ENCODE measurements at places on chromosomes 16 and 17.
A peak's percentile ranks its signal among the peaks of the same experiment; 100 is the strongest.

DNA sequence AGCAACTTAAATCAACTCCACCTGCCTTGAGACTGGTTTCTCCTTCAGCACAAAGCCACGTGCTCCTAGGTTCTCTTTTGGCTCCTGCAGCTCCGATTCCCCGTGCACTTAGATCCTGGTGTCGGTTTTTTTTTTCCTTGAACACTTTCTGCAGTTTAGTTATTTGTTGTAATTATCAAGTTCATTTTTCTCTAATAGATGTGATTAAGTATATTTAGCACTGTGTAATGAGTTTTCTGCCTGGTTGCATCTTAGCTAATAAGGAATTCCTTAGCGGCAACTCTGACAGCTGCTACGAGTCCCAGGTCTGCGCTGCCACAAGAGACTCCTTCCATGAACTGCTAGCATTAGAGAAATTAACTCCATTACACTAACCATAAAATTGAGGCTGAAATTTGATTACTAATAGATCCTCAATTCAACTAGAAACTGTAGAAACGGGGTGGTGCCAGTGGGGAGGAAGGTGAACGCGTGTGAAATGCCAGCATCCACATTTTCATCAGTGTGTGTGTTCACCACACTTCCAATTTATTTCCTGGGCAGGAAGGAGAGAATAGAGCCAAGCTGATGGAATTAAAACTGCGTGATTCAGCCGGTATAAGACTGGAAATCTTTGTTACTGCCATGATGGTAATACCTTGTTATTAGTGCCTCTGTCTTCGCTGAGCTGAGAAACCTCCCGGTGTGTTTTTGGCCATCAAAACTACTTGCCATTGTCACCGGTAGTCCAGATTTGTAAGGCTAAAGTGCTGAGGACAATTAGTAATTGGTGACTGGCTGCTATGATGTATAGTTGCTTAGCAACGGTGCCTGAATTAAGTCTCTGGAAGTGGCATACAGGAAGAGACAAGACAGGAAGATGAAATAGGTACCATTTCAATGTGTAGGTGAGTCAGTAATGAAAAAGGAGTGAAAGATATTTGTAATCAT lies 232.4 kb downstream of the IRX3 start:
- no peak for DNase-seq

GRCh38 chr16:52713740-52714139 lies 166.8 kb upstream of the TOX3 start:
- DNase-seq: no peak

DNA sequence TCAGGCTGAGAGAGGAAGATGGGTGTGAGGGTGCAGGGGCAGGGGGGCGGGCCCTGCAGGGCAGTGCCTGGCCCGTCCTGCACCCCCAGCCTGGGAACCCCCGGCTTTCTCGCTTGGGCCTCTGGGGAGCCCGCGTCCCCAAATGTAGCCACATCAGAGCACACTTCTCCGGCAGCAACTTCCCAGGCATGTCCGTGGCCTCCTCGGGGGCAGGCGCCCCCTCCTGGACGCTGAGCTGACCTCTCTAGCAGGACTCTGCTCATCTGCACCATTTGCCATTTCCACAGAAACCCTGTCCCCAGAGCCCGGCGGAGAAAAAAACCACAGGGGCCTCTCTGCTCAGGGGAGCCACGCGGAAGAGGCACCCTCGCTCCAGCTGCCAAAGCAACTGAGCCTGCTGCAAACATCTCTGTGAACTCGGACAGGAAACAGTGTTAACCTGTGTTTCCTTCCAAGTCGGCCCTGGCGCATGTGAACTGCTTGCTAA lies 63.4 kb downstream of the KLHDC4 start:
- no peak for DNase-seq

DNA sequence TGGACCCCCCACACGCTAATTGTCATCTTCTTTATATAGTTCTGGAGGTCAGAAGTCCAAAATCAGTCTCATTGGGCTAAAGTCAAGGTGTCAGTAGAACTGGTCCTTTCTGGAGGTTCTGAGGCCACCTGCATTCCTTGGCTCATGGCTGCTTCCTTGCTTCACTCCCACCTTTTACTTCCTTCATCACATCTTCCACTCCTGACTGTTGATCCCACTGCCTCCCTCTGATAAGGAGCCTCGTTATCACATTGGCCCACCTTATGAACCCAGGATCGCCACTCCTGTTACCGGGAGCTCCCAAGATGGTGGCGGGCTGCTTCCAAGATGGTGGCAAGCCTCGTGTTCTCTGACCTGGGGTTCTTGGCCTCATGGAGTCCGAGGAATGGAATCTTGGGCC lies 83.0 kb downstream of the CDC27 start:
- no peak for DNase-seq

DNA sequence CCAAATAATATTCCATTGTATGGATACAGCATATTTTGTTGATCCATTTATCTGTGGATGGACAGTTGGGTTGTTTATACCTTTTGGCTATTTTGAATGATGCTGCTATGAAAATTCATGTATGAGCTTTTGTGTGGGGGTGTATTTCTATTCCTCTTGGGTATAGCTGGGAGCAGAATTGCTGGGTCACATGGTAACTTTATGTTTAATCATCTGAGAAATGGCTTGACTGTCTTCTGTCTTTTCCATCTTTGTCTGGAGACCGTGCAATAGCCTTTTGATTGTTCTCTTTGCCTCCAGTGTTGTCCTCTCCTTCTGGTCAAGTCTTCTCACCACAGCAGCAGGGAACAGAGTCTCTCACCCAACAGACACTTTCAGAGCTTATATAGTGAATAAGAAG lies 20.5 kb upstream of the MAF start:
- DNase-seq: no peak

DNA sequence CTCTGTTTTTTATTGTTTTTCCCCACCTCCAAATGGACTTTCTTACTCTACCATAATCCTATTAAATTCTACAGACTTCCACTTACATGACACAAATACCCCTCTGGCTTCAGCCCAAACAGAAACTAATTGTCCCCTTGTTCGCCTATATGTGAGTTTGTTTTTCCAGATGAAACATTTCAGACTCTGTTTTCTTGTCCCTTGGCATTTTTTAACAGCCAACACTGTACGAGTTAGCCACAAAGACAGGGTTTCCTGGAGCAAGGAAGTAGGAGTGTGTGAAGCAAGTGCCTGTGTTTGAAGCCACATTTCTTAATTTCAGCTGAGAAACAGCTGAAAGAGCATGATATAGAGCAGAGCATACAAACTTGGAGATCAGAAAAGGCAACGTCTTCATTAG lies 382.2 kb upstream of the CDH5 start:
- DNase-seq: no peak

DNA sequence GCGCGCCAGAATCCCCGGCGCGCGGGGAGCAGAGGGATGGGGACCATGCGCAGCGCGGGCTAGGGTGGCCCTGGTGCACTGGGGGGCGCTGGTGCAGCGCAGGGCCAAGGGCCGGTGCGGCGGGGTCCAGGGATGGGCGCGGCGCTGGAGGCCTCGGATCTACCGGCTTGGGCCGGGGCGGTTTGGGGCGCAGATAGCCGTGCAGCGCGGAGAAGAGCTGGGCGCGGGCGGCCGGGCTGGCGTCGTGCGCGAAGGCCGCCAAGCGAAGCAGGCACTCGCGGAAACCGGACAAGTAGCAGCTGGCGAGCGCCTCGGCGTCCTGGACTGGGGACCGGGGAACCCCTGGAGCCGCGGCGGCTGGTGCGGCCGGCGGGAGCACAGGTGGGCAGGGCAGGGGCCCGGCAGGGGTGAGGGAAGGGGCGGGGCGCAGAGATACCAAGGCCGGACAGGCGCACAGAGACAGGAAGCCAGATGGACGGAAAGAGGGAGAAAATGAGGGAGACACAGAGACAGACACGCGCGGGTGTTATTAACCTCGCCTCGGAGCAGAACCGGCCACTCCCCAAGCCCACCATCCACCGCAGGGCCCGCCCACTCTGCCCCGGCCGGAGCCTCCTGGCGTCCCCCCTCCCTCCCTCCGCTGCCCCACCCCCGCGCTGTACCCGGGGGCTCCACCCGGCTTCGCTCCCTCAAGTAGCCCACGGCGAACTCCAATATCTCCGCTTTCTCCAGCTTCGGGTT lies 2.1 kb downstream of the HES7 start:
- DNase-seq: no peak

DNA sequence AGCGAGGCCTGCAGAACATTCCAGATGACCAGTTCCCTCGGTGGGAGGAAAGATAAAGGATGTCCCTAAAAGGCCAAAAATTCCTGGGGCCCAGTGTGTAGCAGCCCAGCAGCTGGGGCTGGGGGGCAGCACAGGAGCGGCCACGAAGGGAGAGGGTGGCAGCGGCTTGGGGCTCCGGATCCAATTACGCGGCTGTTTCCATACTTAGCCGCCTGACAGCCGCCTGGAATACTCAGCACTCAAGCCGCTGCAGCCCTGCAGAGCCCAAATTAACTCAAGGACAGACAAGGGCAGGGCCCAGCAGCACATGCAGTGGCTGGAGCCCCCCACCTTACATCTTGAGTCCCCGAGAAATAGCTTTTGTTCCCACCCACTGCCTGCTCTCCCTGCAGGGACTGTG lies 1.3 kb downstream of the SRL start:
- no peak for DNase-seq

DNA sequence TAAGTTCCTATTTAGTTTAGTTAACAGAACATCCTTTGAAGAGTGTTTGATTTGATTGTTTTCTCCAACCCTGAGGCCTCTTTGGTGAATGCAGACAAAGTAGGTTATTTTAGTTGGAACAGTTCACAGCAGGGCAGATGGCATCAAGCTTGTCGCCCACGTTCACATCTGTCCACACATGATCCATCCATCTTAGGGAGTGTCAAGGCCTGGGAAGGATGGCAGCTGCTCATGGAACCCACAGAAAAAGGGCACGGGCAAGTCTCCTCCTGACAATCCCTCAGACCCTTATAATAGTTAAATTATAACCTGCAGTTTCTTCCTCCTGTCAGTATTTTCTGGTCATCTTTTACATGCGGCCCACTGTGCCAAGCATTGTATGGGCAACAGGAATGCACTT lies 60.2 kb downstream of the KNOP1 start:
- DNase-seq: no peak

DNA sequence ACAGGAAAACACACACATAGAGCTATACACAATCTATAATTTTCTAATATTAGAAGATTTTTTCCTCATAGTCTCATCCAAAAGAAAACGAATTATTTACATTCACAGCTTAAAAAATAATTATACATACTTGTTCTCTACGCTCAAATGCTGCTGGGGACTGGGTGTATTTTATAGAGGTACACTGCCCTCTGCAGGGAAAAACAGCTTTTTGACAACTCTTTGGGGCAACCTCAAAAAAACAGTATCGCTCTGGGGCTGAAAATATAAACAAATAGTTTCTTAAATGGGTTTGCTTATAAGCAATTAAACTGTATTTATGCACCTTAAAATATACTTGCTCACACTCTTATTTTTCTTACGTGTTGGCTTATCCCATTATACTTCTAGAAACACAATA lies 261.8 kb upstream of the PSMD7 start:
- DNase-seq: no peak

- no peak for DNase-seq
Observed at GRCh38 chr16:54974367-54974766, 43.7 kb downstream of the IRX5 start.

- DNase-seq: no peak
Observed at GRCh38 chr16:83785455-83785854, 22.3 kb upstream of the HSBP1 start.

DNA sequence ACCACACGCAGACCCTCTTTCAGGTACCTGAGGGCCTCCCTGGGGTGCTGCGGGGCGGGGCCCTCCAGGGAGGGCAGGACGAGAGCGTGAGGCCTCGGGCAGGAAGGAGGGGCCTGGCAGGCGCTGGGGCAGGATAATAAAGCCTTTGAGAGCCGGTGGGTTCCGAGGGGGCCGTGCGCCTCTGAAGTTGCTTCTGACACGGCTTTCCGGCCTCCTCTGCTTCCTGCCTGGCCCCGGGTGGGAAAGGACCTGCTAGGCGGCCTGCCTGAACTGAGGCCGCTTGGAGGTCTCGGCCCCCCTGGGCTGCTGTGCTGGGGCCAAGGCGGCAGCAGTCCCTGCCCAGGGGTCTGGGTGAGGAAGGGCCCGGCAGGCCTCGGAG lies 10.4 kb downstream of the CENPX start:
- no peak for DNase-seq

- DNase-seq: no peak
Observed at GRCh38 chr17:39591958-39592954, 15.5 kb downstream of the NEUROD2 start.

GRCh38 chr17:948284-948852 lies 31.2 kb downstream of the NXN start:
- no peak for DNase-seq

DNA sequence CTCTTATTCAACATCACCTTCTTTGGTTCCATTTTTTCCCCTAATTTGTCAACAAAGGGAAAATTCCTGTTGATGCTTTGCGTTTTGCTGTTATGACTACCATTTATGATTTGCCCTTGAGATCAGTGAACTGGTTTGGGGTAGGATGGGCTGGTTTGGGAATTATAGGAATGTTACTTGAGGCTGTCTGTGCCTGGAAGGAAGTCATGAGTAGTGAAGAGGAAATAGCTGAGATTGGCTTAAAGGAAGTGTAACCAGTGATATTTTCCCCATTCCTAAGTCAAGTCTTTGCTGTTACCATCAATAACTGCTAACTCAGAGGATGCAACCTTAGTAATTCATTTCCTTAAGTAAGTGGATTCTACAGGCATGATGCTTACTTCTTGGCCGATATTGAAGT lies 179.2 kb downstream of the MAP2K6 start:
- no peak for DNase-seq

DNA sequence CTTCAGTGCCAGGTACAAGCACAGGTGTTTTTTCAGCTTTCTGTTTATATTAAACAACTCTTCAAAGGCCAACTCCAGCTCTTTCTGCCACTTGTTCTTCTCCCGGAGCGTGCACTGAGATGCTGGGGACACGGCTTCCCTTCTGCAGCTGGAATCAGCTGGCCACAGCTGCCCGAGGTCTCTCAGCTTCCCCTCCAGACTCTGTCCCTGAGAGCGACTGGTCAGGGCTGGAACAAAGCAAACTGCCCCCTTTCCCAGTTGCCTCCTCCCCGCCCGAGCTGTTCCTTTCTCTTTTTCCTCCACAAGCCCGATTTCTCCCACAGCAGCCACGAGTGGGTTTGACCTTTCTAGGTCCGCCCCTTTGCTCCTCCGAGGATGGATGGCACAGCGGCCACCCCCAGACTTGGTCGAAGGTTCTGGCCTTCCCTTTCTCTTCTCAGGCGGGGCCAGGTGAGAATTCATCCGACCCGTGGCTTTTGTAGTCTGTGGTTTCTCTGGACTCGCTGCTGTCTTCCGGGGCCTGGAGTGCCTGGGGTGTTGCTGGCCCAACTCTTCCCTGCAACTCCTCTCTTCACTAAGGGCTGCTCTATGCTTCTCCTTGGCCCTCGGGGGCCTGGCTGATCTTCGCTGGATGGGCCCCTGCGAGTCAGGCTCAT lies 11.5 kb downstream of the CEP295NL start:
- DNase-seq: no peak

- no peak for DNase-seq
Observed at GRCh38 chr16:4686497-4687210, 6.7 kb upstream of the NUDT16L1 start.

GRCh38 chr16:87012954-87013938 lies 303.9 kb downstream of the C16orf95 start:
- DNase-seq: no peak

- DNase-seq: no peak
Observed at GRCh38 chr16:47175152-47175551, 31.4 kb upstream of the NETO2 start.

GRCh38 chr16:71852158-71852557 lies 6.4 kb downstream of the ATXN1L start:
- DNase-seq: no peak

GRCh38 chr17:65750631-65751115 lies 189.2 kb upstream of the AXIN2 start:
- peak; percentile 32 for DNase-seq

- DNase-seq: no peak
Observed at GRCh38 chr17:75927286-75927922, 13.4 kb downstream of the FBF1 start.

All from T-helper 22 cell (primary cell).